ENCODE measurements at places on chromosomes 12 and 14.

- no peak for DNase-seq
These were observed 25.9 kb upstream of the MTERF2 start for GRCh38 chr12:107012736-107013425.

GRCh38 chr14:68285421-68286179 lies 466.0 kb downstream of the RAD51B start:
- DNase-seq = no peak

- DNase-seq = no peak
These were observed 36.0 kb downstream of the ADAMTS20 start for GRCh38 chr12:43516045-43516444.

DNA sequence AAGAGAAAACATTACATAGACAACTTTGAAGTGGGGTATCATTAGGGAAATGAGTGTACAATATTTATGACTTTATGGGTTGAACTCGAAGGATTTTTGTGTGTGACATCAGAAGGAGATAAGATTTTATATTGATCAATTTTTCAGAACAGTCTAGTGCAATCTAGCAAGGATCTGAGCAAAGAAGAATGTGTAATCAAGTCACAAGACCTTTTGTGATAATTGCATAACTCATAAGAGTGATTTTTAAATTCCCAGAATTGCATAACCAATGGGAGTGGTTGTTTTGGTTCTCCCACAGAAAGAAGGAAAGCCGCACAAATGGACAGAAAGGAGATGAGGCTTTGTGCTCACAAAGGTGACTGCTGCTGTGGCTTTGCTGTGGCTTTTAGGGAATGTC lies 441.8 kb upstream of the FLRT2 start:
- DNase-seq = no peak

- DNase-seq = no peak
These were observed 75.3 kb downstream of the CCDC91 start for GRCh38 chr12:28265435-28266042.

- no peak for DNase-seq
These were observed 13.3 kb downstream of the CNIH1 start for GRCh38 chr14:54427871-54428270.

- DNase-seq = no peak
These were observed 87.0 kb downstream of the SAMD4A start for GRCh38 chr14:54653712-54654469.

GRCh38 chr12:132178316-132178715 lies 34.1 kb downstream of the NOC4L start:
- DNase-seq = no peak

- DNase-seq = no peak
These were observed 43.6 kb upstream of the LHX5 start for GRCh38 chr12:113515082-113515856.

GRCh38 chr14:101177301-101177971 lies 273.9 kb upstream of the RTL1 start:
- DNase-seq = no peak

GRCh38 chr12:32309811-32310736 lies 89.3 kb upstream of the FGD4 start:
- no peak for DNase-seq

- no peak for DNase-seq
These were observed 154.4 kb upstream of the HIF1A start for GRCh38 chr14:61540931-61541330.

- no peak for DNase-seq
These were observed 38.3 kb upstream of the LTA4H start for GRCh38 chr12:96073346-96074330.

DNA sequence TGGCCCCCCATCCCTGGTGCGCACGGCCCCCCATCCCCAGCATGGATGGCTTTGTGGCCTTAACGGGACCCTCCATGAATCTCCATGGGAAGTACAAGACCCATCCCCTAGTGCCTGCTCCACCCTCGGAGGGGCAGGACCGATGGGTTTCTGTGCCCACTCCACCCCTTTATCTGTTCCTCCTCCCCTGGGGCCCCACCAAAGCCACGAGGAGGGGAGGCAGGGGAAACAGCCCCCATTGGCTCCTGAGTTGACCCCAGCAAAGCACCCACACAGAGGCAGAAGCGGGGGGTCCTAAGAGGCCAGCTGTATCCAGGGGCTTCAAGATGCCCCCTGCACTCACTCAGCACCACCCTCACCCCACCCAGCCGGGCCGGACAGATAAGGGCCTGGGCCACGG lies 36.1 kb upstream of the TMEM179 start:
- DNase-seq = no peak

GRCh38 chr12:3797531-3798048 lies 44.7 kb upstream of the CRACR2A start:
- no peak for DNase-seq

DNA sequence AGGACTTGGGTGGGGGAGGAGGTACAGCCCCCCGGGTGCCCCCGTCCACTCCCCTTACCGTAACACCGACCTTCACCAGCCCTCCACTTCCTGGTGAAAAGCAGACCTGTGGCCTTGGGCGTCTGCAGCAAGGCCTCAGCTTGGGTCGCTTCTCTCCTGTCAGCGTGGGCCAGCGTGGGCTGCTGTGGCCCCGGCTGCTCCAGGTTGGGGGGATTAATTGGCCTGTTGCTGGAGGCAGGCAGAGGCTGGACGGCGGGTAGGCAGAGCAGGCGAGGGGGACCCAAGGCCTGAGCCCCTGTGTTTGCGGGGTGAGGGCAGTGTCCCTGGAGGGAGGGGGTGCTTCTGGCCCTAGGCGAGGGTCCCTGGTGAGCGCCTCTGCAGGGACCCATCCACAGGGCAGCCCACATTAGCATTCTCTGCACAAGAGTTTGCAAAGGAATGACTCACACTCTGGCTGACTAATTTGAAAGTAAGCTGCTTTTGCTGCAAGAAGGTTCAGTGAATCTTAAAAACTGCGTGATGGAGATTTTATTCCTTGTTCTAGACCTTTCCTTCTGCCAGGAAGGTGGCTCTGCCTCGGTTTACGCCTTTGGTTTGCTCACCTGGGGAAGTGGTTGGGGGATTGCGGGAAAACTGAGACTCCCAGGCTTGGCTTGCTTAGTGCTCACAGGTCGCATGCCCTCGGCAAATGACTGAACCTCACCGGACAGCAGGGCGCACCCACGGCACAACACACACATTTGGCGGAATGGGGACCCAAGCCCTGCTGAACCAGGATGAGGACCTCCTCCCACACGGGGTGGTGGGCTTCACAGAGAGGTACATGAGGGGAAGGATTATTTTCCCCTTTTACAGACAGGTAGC lies 37.9 kb upstream of the DLK1 start:
- DNase-seq = no peak

DNA sequence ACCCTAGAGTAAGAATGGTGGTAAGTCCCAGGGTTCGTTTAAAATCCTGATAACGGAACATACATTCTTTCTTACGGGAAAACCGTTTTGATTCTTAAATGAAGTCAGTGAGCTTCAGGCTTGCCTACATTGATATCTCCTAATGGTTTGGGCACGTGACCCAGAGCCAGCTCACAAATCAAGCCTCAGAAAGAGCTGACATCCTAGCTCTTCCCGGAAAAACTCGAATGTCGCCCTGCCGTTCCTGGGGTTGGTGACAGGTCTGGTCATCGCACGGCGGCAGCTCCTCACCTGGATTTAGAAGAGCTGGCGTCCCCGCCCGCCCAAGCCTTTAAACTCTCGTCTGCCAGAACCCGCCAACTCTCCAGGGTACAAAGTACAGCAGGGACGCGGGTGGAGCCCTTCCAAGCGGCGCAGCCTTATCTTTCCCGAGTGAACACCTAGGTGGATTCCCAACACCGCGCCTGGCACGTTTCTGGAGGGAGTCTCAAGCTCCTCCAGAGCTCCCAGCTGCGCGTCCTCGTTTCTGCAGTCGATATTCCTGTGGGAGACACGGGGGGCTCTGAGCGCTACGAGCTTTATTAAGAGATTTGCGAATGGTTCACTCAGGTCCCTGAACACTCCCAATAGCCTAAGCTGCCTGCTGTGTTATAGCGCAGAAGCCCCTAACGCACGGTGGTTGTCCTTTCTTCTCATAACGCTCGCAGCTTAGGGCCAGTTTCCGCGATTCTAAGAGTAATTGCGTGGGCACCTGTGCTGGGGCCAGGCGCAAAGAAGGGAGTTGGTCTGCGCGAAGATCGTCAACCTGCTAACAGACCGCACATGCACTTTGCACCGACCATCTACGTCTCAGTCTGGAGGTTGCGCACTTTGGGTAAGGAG lies at the start of gene SSTR1:
TSS of gene SSTR1 (plus strand) at position 169 of the 882 bp plus-strand sequence. CDS start 1,486 bp downstream, outside the sequence.
- DNase-seq = no peak

DNA sequence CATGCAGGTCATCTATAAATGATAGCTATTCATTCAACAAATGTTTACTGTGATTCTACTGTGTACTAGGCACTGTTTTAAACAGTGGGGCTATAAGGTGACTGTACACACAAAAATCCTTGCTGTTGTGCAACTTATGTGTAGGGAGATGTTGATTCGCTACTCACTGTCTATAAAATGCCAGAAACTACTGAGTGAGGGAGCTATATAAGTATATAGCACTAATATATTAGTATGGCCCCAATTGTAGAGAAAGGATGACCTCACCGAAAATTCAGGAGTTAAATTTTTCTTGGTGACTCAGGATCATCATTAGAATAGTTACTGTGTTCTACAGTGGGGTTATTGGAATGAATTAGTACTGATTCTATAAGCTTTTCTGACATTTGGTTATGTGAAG lies 117.4 kb downstream of the TGFB3 start:
- no peak for DNase-seq

GRCh38 chr12:52093346-52093745 lies 13.8 kb downstream of the SMIM41 start:
- no peak for DNase-seq

- DNase-seq = no peak
These were observed 69.0 kb downstream of the DENND5B start for GRCh38 chr12:31521964-31522363.

GRCh38 chr12:47835831-47836155 lies 16.1 kb upstream of the HDAC7 start:
- no peak for DNase-seq

DNA sequence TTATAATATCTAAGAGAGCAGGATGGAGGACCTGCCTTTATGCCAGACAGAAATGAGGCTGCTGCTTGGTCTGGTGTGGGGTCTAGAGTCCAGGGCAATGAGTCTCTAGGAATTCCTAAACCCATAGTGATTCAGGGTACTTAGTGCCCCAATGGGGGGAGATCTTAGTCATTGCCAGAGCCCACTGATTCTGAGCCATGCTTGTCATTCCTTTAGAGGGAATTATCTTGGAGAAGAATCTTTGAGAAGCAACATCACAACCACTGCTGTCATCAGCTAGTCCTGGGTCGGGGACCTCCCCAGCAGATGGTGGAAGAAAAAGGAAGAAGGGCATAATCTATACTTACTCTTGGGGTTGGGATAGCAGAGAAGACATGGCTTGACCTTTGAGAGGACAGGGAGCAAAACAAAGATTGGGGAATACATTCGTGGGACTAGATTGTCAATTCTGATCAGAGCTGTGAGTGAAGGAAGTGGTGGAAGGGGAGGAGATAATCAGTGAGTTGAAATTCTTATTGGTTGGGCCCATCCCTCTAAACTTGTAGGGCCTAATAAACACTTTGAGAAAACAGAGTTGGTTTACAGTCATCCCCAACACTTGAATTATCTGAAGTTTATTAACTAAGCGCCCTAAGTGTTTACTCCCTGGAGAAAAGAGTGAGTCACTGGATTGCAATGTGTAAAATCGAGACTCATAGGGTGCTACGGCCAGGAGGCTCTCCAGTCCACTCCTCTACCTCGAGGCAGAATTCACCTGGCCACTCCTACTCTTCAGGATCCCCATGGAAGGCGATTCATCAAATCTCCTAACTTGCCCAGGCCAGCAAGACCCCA lies 3.0 kb upstream of the KRT3 start:
- no peak for DNase-seq

- DNase-seq = no peak
These were observed 109.3 kb upstream of the EVL start for GRCh38 chr14:99955826-99956455.

GRCh38 chr14:42391146-42391834 lies 784.6 kb downstream of the LRFN5 start:
- no peak for DNase-seq

- DNase-seq = no peak
These were observed 9.9 kb downstream of the POP5 start for GRCh38 chr12:120571299-120571698.

DNA sequence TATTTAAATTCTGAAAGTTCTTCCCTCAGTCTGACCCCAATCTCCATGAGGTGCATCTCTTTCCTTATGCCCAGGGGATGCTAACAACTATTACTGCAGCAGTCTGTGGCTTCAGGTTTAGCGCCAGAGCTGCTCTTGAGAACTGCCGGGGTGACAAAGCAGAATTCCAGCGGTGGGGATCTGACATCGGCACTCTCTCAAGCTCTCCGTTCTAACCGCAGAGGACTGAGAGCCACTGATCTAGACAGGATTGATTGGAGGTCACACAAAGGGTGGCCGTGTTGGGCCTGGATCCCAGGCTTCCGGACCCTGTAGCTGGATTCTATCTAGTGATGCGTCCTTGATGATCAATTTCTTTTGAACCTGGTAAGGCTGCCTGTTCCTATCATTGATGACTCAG lies 155.6 kb upstream of the TMEM132C start:
- no peak for DNase-seq

DNA sequence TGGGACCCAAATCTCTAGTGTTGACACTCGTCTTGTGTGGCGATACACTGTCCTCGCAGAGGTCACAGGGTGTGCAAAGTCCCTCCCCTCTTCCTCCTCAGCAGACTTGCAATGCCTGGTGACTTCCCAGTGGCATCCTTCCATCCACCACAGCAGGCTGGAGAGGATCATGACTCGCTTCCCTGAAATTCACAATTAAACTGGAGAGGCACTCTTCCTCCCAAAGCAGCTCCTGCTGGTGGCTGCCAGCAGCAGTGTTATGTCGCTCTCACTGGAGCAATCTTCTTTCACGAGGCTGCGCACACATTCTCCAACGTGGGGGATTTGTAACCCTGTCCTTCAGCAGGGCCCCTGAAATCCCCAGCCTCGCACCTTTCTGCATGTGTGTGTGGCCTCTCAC lies 145.2 kb upstream of the TMCC3 start:
- DNase-seq = no peak

- DNase-seq = no peak
These were observed 40.2 kb downstream of the CYP46A1 start for GRCh38 chr14:99724196-99724891.
